A549 treated with AZD2906 at 1 μM for 4 hours (cell line): ENCODE measurements at places on chromosomes 4 and X. TPM values are rescaled to one million over a fixed set of nuclear protein-coding genes. Genes with fewer than 3 reads are reported as not detected.

The ANOS1 gene
- total RNA-seq: 0.01 to 0.08 TPM (median 0.05 TPM) in 5 replicates

The NSUN7 gene
- total RNA-seq: 0.20 to 0.40 TPM (median 0.26 TPM) in 5 replicates

The CSAG2 gene
- not detected in 5 replicates for total RNA-seq

The PTCHD1 gene
- total RNA-seq: not detected in 5 replicates

The ENPEP gene
- total RNA-seq: 0.02 to 0.16 TPM (median 0.10 TPM) in 5 replicates

The GPM6B gene
- 0.24 to 0.61 TPM (median 0.39 TPM) in 5 replicates for total RNA-seq

The SMIM31 gene
- 0.03 to 0.08 TPM (median 0.04 TPM) in 4 of 5 replicates, not detected in the other for total RNA-seq

The TCEAL5 gene
- total RNA-seq: not detected in 5 replicates

The USP17L15 gene
- 0.03 TPM in 1 of 5 replicates, not detected in the others for total RNA-seq

The MTMR8 gene
- 0.39 to 0.67 TPM (median 0.49 TPM) in 5 replicates for total RNA-seq
